ENCODE measurements at places on chromosomes 4 and X.

GRCh38 chr4:8282742-8283141 is 13.2 kb downstream of the HTRA3 start:
- DNase-seq: no peak

- no peak for DNase-seq
Measured at GRCh38 chr4:41679991-41680390, 68.5 kb downstream of the PHOX2B start.

DNA sequence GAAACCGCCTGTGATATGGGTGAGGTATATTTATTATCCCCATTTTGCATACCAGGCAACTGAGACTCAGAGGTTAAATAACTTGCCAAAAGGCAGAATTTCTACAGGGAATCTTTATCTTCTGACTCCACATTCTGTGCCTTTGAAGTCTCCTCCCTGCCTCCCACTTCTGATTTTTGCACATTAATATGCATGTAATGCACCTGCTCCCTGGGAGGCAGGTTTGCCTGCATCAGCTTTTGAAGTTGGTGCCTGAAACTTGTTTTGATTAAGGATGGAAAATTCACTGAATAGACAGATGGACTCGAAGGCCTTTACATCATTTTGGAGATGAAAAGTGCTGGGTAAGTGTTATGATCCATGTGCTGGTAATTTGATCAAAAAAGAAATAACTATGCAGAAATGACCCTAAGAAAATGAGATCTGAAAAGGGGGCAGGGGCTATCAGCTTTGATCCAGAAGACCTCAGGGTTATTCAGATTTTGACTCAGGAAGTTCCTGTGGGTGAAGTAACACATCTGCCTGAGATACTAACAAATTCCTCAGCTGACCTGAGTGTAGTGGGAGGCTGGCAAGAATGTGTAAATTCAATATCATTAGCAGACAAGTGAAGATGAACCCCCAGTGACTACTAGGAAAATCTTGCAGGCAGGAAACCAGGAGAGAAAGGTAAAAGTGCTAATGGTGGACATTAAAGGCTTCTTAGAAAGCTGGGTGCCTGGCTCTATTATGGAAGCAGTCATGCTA is 167.5 kb upstream of the BOD1L1 start:
- DNase-seq: no peak

- DNase-seq: no peak
Measured at GRCh38 chr4:85725721-85726170, 250.8 kb downstream of the ARHGAP24 start.

- DNase-seq: no peak
Measured at GRCh38 chr4:66404141-66404540, 733.9 kb upstream of the EPHA5 start.

DNA sequence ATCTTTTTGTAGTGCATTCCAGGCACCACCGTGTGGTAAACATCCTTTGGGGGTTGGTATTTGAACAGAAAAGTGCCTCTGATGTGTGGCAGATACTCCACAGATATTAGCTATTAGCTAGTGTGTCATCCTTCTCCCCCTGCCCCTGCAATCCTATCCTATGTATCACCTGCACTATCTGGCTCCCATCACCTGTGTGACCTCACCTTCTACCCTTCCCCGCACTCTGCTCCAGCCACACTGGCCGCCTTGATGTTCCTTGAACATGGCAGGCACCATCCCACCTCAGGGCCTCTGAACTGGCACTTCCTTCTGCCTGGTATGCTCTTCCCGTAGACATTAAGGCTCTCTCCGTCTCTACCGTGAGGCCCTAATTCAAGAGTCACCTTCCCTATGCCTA is 3.7 kb downstream of the ELK1 start:
- DNase-seq: no peak

GRCh38 chr4:99991741-99992140 is 41.7 kb upstream of the H2AZ1 start:
- DNase-seq: no peak

- no peak for DNase-seq
Measured at GRCh38 chr4:74830928-74831327, 36.6 kb upstream of the BTC start.

Data from CD4-positive, alpha-beta T cell treated with Interleukin-15 for 4 hours (primary cell).